Neural crest cell (in vitro differentiated cells): ENCODE measurements at places on chromosomes 3 and 15. TPM values are rescaled to one million over a fixed set of nuclear protein-coding genes. Genes with fewer than 3 reads are reported as not detected.

The ZNF770 gene
- total RNA-seq, result 51.0 and 53.8 TPM in 2 replicates

The LOXL1 gene
- total RNA-seq, result 17.3 and 19.9 TPM in 2 replicates

The LINGO1 gene
- 31.0 and 36.8 TPM in 2 replicates for total RNA-seq

The INO80 gene
- 18.5 and 20.2 TPM in 2 replicates for total RNA-seq

The FEZF2 gene
- 0.18 and 0.28 TPM in 2 replicates for total RNA-seq

The GP9 gene
- total RNA-seq, result not detected in 2 replicates

The AP3B2 gene
- total RNA-seq, result 17.4 and 20.0 TPM in 2 replicates

The ATP13A5 gene
- total RNA-seq, result not detected in 2 replicates

The ZDHHC23 gene
- total RNA-seq, result 0.28 and 0.34 TPM in 2 replicates

The LSM3 gene
- total RNA-seq, result 18.3 and 19.1 TPM in 2 replicates

The ANKUB1 gene
- total RNA-seq, result not detected in 2 replicates

The CKMT1A gene
- 4.9 and 5.3 TPM in 2 replicates for total RNA-seq

The CCDC32 gene
- total RNA-seq, result 19.2 and 19.9 TPM in 2 replicates

The SLC22A14 gene
- total RNA-seq, result not detected in 2 replicates

The INSYN1 gene
- 9.5 and 9.6 TPM in 2 replicates for total RNA-seq

The GP5 gene
- total RNA-seq, result 0.09 TPM in 1 of 2 replicates, not detected in the other

The PARP16 gene
- 14.8 and 15.5 TPM in 2 replicates for total RNA-seq

The MKRN3 gene
- total RNA-seq, result 3.0 and 3.8 TPM in 2 replicates
